ENCODE measurements at places on chromosomes 11 and 22. TPM values are rescaled to one million over a fixed set of nuclear protein-coding genes. Genes with fewer than 3 reads are reported as not detected.
A peak's percentile ranks its signal among the peaks of the same experiment; 100 is the strongest.

C11orf65 gene
- total RNA-seq = 2.3 TPM

DNA sequence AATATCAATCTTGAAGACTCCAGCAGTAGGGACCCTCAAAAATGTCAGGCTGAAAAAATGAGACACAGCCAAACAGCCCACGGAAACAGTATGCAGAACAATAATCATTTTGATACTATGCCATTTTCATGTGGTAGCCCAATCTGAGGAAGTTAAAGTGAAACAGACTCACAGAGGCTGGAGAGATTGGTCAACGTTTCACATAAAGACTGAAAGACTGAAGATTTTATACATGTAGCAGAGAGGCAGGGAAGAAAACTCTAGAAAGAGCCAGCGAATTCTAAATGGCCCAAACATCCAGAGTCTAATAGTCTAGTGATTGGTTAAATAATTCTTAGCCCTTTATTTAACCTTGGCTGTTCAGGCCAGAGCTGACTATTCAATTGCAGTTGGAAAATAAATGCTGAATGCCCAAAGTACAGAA, 49.4 kb downstream of the MAML2 start:
- DNase-seq = no peak
- no peaks in the 10 kb centered on the region for H3K36me3 ChIP-seq
- H3K4me3 ChIP-seq = no peak overlapping the region
- H3K4me1 ChIP-seq = peaks cover 30% of the 10 kb centered on the region

GRCh38 chr11:119531623-119532022, 108.7 kb upstream of the THY1 start:
- H3K4me1 ChIP-seq = no peaks in the 10 kb centered on the region
- H3K27me3 ChIP-seq = no peaks in the 10 kb centered on the region
- no peak overlapping the region for H3K27ac ChIP-seq
- H3K4me3 ChIP-seq = no peak overlapping the region

GRCh38 chr22:25876871-25877270, 134.9 kb downstream of the MYO18B start:
- H3K27me3 ChIP-seq = no peaks in the 10 kb centered on the region
- H3K4me1 ChIP-seq = no peaks in the 10 kb centered on the region
- H3K36me3 ChIP-seq = no peaks in the 10 kb centered on the region
- DNase-seq = no peak
- no peak overlapping the region for H3K27ac ChIP-seq

- DNase-seq = no peak
- H3K27me3 ChIP-seq = no peaks in the 10 kb centered on the region
- no peak overlapping the region for H3K4me3 ChIP-seq
- H3K4me1 ChIP-seq = no peaks in the 10 kb centered on the region
- H3K27ac ChIP-seq = no peak overlapping the region
Measured at GRCh38 chr11:72154816-72155215, 19.3 kb downstream of the FOLR3 start.

HBG1 gene
- not detected for total RNA-seq

DNA sequence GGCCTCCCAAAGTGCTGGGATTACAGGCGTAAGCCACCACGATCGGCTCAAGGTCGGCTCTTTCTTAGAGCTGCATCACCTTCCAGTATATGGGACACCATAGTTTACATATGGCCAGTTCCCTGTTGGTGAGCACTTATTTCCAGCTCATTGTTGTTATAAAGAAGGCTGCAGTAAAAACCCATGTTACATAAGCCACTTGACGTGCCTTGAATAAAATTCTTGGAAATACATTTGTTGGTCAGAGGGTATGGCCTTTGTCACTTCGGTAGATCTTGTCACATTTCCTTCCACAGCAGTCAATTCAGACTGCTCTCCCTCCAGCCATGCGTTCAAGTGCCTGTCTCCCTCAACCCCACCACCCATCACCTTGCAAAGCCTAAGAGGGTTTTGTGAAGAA, 92.9 kb downstream of the PRR5L start:
- DNase-seq = no peak
- H3K27ac ChIP-seq = no peak overlapping the region
- H3K27me3 ChIP-seq = no peaks in the 10 kb centered on the region
- H3K4me3 ChIP-seq = no peak overlapping the region
- peaks cover 4% of the 10 kb centered on the region for H3K4me1 ChIP-seq
- no peaks in the 10 kb centered on the region for H3K36me3 ChIP-seq

MIOX gene
- not detected for total RNA-seq

- peaks cover 6% of the 10 kb centered on the region for H3K4me1 ChIP-seq
- no peaks in the 10 kb centered on the region for H3K36me3 ChIP-seq
- no peak for DNase-seq
- no peaks in the 10 kb centered on the region for H3K27me3 ChIP-seq
Measured at GRCh38 chr11:47863898-47864430, 15.8 kb upstream of the NUP160 start.

GRCh38 chr11:20037396-20038153, 122.7 kb downstream of the DBX1 start:
- no peak overlapping the region for H3K27ac ChIP-seq
- no peaks in the 10 kb centered on the region for H3K27me3 ChIP-seq
- peaks cover 6% of the 10 kb centered on the region for H3K4me1 ChIP-seq
- no peaks in the 10 kb centered on the region for H3K36me3 ChIP-seq
- H3K4me3 ChIP-seq = no peak overlapping the region

- DNase-seq = peak; percentile 84
- no peak overlapping the region for H3K27ac ChIP-seq
- no peaks in the 10 kb centered on the region for H3K4me1 ChIP-seq
- peaks cover 14% of the 10 kb centered on the region for H3K36me3 ChIP-seq
Measured at GRCh38 chr22:18156878-18157713, 7.1 kb downstream of the USP18 start.

GRCh38 chr11:28461338-28461737, 353.1 kb downstream of the METTL15 start:
- H3K27ac ChIP-seq = no peak overlapping the region
- no peak for DNase-seq
- H3K4me3 ChIP-seq = no peak overlapping the region
- no peaks in the 10 kb centered on the region for H3K4me1 ChIP-seq
- no peaks in the 10 kb centered on the region for H3K27me3 ChIP-seq

DNA sequence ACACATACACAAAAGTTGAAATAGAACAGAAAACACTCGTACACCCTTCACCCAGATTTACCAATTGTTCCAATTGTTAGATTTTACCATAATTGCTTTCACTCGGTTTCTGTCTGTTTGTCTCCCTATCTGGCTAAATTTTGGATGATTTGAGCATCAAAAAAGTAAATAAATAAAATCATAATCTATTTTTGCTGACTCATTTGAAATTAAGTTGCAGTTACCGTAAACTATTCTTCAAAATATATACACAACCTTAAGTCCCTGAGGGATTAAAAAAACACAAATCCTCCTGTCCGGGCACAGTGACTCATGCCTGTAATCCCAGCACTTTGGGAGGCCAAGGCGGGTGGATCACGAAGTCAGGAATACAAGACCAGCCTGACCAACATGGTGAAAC, 81.3 kb upstream of the SYT9 start:
- DNase-seq = no peak
- H3K27me3 ChIP-seq = no peaks in the 10 kb centered on the region
- no peaks in the 10 kb centered on the region for H3K4me1 ChIP-seq
- no peak overlapping the region for H3K4me3 ChIP-seq
- H3K27ac ChIP-seq = no peak overlapping the region

- no peak overlapping the region for H3K4me3 ChIP-seq
- DNase-seq = no peak
- H3K36me3 ChIP-seq = peaks cover 33% of the 10 kb centered on the region
- no peak overlapping the region for H3K27ac ChIP-seq
- peaks cover 10% of the 10 kb centered on the region for H3K4me1 ChIP-seq
Measured at GRCh38 chr11:57746920-57747319, 4.7 kb downstream of the BTBD18 start.

DNA sequence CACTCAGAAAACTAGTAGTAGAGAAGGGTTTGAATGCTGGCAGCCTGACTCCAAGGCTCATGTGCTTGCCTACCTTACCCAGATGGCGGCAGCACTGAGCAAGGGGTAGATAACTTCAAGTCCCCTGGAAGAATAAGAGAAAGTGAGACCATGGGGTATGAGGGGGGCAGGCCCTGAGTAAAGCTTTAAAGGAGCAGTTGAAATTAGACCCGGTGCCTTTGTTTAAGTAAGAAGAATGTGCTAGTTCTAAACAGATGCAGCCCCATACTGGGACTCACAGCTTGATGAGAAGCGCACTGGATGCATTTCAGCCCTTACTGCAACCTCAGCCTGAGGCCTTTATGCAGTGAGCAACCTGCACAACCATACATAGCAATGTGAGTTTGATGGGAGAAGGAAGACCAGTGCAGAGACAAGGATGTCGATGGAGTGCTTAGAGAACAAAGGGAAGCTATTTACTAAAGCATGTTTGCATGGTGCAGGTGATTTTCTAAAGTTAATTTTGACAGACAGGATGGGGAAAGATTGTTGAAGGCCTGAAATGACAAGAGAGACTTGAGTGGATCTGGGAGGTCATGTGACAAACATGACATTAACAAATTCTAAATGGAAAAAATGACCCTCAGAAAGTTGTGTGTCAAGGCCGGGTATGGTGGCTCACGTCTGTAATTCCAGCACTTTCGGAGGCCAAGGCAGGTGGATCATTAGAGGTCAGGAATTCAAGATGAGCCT, 27.1 kb upstream of the TMA7B start:
- peaks cover 3% of the 10 kb centered on the region for H3K27me3 ChIP-seq
- no peak overlapping the region for H3K4me3 ChIP-seq
- DNase-seq = no peak
- H3K4me1 ChIP-seq = peaks cover 4% of the 10 kb centered on the region
- no peak overlapping the region for H3K27ac ChIP-seq
- H3K36me3 ChIP-seq = no peaks in the 10 kb centered on the region

DNA sequence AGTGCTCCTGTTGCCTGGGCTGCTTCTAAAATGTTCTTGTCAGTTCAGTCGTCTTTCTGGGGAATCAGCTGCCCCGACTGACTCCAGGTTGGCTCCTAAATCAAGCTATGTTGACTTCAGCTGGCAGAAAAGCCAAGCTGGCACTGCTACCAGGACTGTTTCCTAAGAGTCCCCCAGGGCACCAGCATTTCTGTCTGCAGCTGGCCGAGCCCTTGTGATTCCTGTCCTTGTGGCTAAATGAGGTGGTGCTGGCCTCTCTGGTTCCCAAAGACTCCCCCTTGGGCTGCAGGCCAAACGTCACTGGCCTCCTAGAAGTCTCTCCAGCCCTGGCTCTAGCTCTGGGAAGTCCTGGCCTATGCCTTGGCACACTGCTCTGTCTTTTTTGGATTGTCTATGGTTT, 31.1 kb downstream of the GRAMD1B start:
- no peaks in the 10 kb centered on the region for H3K27me3 ChIP-seq
- H3K36me3 ChIP-seq = no peaks in the 10 kb centered on the region
- H3K4me3 ChIP-seq = no peak overlapping the region

SPDYC gene
- not detected for total RNA-seq

GRCh38 chr22:42919199-42919598, 62.1 kb upstream of the ARFGAP3 start:
- H3K4me3 ChIP-seq = no peak overlapping the region
- peaks cover 53% of the 10 kb centered on the region for H3K4me1 ChIP-seq
- no peak overlapping the region for H3K27ac ChIP-seq
- H3K36me3 ChIP-seq = no peaks in the 10 kb centered on the region
- no peaks in the 10 kb centered on the region for H3K27me3 ChIP-seq

GRCh38 chr11:129710423-129710822, 105.2 kb upstream of the TMEM45B start:
- H3K27me3 ChIP-seq = no peaks in the 10 kb centered on the region
- H3K4me1 ChIP-seq = no peaks in the 10 kb centered on the region
- DNase-seq = no peak
- no peak overlapping the region for H3K4me3 ChIP-seq
- no peak overlapping the region for H3K27ac ChIP-seq

GRCh38 chr22:38314051-38314932, 2.9 kb downstream of the CSNK1E start:
- no peak overlapping the region for H3K4me3 ChIP-seq
- DNase-seq = no peak
- H3K4me1 ChIP-seq = peaks cover 69% of the 10 kb centered on the region
- no peaks in the 10 kb centered on the region for H3K27me3 ChIP-seq
- no peaks in the 10 kb centered on the region for H3K36me3 ChIP-seq

GRCh38 chr22:24327832-24328231, 57.2 kb downstream of the SPECC1L start:
- H3K4me3 ChIP-seq = no peak overlapping the region
- H3K4me1 ChIP-seq = peaks cover 18% of the 10 kb centered on the region
- DNase-seq = no peak
- H3K36me3 ChIP-seq = peaks cover 24% of the 10 kb centered on the region
- H3K27me3 ChIP-seq = no peaks in the 10 kb centered on the region
- no peak overlapping the region for H3K27ac ChIP-seq

FAM118B gene
- 34.5 TPM for total RNA-seq

HIKESHI gene
- 20.7 TPM for total RNA-seq

DNA sequence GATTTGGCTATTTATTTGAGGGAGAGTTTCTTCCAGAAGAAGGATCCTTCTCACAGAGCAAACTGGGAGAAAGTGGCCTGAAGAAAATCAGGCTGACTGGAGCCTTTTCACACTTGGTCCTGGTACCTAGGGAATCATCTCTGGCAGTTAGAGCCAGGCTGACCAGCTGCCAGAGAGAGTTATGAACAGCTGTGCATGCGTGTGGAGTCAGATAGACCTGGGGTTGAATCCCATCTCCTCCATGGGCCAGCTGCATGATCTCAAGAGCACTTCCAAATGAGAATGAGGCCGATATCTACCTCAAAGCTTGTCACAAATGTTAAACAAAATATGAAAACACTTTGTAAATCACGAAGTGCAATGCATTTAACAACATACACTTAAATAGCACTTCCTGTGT, 390.0 kb downstream of the TENM4 start:
- H3K4me1 ChIP-seq = no peaks in the 10 kb centered on the region
- no peak overlapping the region for H3K27ac ChIP-seq
- no peak for DNase-seq
- H3K4me3 ChIP-seq = no peak overlapping the region
- no peaks in the 10 kb centered on the region for H3K27me3 ChIP-seq

- H3K27me3 ChIP-seq = no peaks in the 10 kb centered on the region
- H3K36me3 ChIP-seq = no peaks in the 10 kb centered on the region
- H3K4me1 ChIP-seq = no peaks in the 10 kb centered on the region
- H3K27ac ChIP-seq = no peak overlapping the region
- H3K4me3 ChIP-seq = no peak overlapping the region
Measured at GRCh38 chr22:44446483-44446882, 51.5 kb downstream of the RTL6 start.

DNA sequence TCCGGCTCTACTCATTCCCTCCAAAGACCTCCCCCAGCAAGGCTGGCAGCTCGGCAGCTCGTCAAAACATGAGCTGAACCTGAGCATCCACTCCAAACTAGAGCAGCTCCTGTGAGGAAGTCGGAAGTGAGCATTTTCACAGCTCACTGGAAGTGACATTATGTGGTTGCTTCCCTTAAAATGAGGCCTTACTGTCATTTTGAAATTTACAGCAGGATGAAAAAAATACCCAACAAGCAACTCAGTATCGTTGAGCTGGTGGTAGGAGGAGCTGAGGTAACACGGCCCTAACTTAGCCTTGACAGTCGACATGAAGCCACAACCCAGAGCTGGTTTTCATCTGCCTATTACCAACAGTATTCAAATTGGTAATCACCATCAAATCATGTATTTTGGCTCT, 38.0 kb upstream of the ARFGAP3 start:
- no peak overlapping the region for H3K4me3 ChIP-seq
- H3K4me1 ChIP-seq = peaks cover 59% of the 10 kb centered on the region
- no peaks in the 10 kb centered on the region for H3K27me3 ChIP-seq
- peak overlapping the region; percentile 84 for H3K27ac ChIP-seq
- H3K36me3 ChIP-seq = peaks cover 31% of the 10 kb centered on the region
- DNase-seq = peak; percentile 38

GRCh38 chr22:40029189-40029890, 34.6 kb downstream of the FAM83F start:
- H3K27ac ChIP-seq = no peak overlapping the region
- no peaks in the 10 kb centered on the region for H3K36me3 ChIP-seq
- no peak for DNase-seq
- H3K27me3 ChIP-seq = no peaks in the 10 kb centered on the region
- no peak overlapping the region for H3K4me3 ChIP-seq
